Activated naive CD4-positive, alpha-beta T cell (primary cell): ENCODE measurements at places on chromosomes 2 and 18.

GRCh38 chr2:144798034-144798433 is 278.1 kb upstream of the ZEB2 start:
- DNase-seq: no peak

- DNase-seq: no peak
Observed at GRCh38 chr2:138777996-138778395, 2.2 kb downstream of the NXPH2 start.

DNA sequence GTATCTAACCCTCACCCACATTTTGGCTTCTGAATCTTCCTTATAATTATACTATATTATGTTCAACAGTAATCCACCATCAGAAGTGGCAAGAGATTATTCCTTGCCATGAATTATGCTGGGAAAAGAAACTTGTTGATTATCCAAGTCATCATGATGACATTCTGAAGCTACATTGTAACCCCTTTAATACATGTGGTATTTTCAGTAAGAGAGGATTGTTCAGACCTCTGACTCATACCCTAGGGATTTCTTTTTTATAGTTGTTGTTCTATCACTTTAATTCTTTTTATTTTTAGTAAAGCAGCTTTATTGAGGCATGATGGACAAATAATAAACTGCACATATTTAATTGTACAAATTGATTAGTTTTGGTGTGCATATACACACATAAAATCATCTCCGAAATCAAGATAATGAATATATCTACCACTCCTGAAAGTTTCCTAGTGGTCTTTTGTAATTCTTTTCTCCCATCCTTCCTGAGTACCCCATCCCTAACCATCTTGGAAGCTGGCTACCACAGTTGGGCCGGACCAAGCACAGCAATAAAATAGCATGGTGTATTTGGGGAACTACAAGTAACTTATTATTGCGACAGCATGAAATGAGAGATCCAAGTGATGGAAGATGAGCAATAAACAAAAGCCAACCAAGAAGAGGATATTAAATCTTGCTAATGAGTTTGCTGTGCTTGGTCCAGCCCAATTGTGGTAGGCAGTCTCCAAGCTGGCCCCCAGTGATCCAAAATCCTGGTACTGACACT is 159.9 kb downstream of the BARD1 start:
- DNase-seq: no peak

GRCh38 chr2:46963210-46963609 is 47.6 kb upstream of the MCFD2 start:
- DNase-seq: no peak

DNA sequence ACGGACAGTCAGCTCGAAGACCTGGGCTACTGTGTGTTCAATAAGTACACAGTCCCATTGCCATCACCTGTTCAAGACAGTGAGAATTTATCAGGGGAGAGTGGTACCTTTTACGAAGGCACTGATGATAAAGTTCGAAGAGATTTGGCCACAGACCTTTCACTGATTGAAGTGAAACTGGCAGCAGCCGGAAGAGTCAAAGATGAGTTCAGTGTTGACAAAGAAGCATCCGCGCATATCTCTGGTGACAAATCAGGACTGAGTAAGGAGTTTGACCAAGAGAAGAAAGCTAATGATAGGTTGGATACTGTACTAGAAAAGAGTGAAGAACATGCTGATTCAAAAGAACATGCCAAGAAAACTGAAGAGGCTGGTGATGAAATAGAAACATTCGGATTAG is 76.9 kb upstream of the UNC80 start:
- DNase-seq: no peak

GRCh38 chr2:83595926-83596325 is 863.2 kb downstream of the SUCLG1 start:
- DNase-seq: no peak

DNA sequence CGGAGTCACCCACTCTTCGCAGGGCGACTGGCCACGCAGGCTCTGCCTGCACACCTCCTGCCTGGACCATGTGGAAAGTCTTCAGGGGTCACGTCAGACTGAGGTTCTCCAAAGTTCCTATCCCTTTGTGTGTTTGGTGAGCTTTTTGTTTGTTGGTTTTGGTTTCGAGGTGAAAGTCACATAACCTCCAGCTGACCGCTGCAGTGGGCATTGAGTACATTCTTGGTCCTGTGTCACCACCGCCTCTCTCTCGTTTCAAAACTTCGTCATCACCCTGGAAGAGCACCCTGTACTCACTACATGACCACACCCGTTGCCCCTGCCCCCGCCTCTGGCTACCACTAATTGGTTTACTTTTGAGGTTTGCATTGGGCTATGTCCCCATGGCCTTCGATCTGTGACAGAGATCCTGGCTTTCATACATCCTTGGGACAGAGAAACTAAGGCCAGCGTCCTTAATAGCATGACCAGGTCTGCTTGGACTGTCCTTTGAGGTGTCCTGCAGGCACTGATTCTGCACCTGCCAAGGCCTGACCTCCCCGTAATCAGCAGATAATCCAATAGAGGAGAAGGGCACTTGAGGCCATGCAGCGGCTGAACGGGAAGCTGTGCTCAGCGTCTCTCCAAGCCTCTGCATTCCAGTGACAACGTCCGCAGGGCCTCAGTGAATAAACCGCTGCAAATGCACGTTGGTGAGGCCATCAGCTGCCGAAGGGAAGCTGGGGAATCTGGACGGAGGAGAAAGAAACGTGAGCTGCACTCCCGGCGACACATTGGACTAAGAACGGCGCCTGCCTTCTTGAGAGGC is 46.8 kb downstream of the SH3BP4 start:
- no peak for DNase-seq

DNA sequence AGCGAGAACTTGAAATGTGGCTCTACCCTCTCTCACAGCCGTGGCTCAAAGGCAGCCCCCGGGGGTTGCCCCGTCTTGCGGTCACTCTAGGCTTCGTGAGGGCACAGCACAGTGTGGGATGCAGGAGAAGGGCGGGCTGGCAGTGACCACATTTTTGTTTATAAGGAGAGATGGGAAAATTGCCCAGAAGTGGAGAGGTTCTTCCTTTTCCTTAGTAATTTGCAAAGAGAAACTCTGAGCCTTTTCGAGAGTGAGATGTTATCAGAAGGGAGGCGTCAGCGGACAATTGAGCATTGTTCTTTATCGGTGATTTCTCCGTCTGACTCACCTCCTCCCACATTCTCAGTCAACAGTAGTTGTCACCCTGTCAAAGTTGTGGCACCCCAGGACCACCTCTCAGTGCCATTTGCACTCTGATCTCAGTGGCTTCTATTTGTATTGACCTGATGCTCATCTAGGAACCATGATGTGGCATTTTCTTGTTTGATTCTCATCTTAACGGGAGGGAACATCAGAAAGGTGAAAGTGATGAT is 89.6 kb downstream of the ACAA2 start:
- no peak for DNase-seq
